ENCODE measurements at places on chromosomes 2 and 18.

- no peak for DNase-seq
These were observed 73.0 kb downstream of the CTNNA2 start for GRCh38 chr2:79585701-79586433.

- DNase-seq = no peak
These were observed 422.9 kb upstream of the ST6GAL2 start for GRCh38 chr2:107308835-107309234.

DNA sequence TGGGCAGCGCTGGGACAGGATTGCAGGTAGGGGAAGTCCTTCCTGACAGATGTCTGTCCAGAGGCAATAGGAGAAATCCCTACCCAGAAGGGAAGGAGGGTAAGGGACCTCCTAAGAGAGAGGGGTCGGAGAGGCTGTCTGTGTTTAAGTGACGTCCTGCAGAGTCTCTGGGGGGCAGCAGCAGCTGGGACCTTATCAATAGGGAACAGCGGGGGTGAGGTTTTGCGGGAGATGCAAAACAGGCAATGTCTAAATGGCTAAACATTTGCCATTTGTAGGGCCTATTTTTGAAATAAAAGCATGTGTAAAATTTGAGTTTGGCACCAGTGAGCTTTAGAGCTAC is 108.7 kb upstream of the HS6ST1 start:
- DNase-seq = no peak

DNA sequence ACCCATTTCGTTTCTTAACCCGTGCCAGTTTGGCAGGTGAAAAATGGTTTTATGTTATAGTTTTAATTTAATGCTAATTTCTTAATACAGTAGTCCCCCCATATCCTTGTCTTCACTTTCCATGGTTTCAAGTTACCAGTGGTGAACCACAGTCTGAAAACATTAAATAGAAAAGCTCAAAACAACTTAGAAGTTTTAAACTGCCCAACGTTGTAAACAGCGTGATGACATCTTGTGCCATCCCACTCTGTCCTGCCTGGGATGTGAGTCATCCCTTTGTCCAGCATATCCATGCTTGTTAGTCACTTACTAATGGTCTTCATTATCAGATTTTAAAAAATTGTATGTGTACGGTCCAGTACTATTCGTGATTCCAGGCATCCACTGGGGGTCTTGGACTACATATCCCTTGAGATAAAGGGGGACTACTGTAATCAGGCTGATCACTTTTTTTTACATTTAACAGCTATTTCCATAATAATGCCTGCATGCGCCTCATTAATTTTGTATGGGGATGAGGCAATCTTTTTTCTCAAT is 31.9 kb downstream of the SLC66A3 start:
- DNase-seq = no peak

GRCh38 chr2:10532638-10533101 is 84.5 kb upstream of the ODC1 start:
- no peak for DNase-seq

GRCh38 chr18:32443033-32443705 is 27.5 kb downstream of the GAREM1 start:
- no peak for DNase-seq

GRCh38 chr2:68734688-68735525 is at the start of gene ARHGAP25:
Gene ARHGAP25 (plus strand): TSS chr2:68734811. CDS start chr2:68735200, 389 bp downstream.
- DNase-seq = no peak

- DNase-seq = no peak
These were observed 164.6 kb downstream of the TMEM247 start for GRCh38 chr2:46643951-46644350.

GRCh38 chr2:14626873-14627272 is 5.6 kb upstream of the LRATD1 start:
- DNase-seq = no peak

DNA sequence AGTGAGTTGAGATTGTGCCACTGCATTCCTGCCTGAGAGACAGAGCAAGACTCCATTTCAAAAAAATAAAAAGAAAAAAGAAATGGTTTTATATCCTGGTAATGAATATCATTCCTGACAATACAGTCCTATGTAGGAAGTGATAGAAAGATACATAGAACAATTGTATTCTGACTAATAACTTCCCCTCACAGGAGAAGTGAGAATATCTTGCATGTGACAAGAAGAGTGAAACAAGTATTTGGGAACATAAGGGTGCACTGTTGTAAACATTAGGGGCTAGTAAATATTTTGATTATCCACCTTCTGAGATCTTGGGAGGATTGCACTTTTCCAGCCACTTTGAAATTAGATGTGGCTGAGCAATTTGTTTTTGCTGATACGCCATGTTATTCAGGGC is 40.7 kb downstream of the KLHL14 start:
- DNase-seq = no peak

DNA sequence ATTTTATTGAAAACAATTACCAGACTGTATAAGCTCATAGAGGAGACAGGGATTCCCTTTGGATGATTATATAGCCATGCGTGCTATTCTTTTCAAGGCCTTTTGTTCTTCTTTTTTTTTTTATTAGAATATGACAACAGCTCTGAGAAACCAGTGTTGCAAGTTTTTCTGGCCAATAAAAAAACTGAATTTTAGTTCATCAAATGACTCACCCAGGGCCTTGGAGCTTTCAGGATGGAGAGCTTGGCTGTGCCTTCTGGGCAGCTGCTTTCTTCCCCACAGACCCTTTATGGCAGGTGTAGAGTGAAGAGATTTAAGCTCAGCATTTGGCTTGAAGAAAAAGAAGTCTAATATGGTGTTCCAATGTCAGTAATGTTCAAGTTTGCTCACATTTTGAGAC is 497.9 kb upstream of the FANCL start:
- no peak for DNase-seq

- no peak for DNase-seq
These were observed 6.1 kb downstream of the SLC66A2 start for GRCh38 chr18:79945118-79946042.

- no peak for DNase-seq
These were observed 27.6 kb downstream of the SLC1A4 start for GRCh38 chr2:65016789-65017188.

- DNase-seq = no peak
These were observed 12.1 kb downstream of the SH3RF3 start for GRCh38 chr2:109141006-109141600.

DNA sequence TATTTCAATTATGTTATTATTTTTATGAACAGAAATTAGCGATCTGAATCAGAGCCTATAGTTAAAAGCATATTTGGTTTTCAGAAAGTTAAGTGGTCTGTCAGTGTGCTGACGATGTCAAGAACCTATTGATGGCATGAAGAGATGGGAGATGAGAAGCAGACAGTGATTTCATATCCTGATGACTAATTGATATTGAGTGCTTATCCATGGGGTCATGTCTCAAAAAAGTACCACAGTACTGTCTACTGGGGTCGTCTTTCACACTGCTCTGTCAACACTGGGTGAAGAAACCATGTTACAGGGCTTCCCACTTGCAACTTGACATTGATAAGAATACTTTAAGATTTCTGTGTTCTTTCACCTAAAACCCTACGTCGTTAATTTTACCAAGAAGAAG is 297.1 kb downstream of the AFF3 start:
- DNase-seq = no peak

- no peak for DNase-seq
These were observed 1.1 kb upstream of the TMEM185B start for GRCh38 chr2:120224256-120224655.

DNA sequence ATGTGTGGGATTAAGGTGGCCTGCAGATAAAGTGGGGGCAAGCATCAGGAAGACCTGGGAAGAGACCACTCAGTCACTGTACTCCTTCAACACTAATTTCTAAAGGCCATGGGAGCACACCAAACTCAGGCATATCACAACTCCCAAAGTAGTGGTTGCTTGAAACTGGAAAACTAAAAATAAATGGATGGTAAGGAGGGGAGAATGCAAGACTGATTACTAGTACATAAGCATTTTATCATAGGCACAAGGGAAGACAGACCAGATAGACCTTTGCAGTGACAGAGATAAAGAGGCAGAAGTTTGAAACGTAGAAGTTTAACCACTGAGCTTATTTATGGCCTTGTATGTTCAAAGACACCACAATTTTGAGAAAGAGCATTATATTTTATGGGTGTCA is 1098.1 kb upstream of the CELF4 start:
- no peak for DNase-seq

- no peak for DNase-seq
These were observed 186.8 kb upstream of the RAB12 start for GRCh38 chr18:8422391-8422790.

- DNase-seq = peak; percentile 76
These were observed 43.5 kb upstream of the KCNG2 start for GRCh38 chr18:79754022-79754761.

- DNase-seq = no peak
These were observed 324.1 kb downstream of the LPIN1 start for GRCh38 chr2:12070581-12070980.

DNA sequence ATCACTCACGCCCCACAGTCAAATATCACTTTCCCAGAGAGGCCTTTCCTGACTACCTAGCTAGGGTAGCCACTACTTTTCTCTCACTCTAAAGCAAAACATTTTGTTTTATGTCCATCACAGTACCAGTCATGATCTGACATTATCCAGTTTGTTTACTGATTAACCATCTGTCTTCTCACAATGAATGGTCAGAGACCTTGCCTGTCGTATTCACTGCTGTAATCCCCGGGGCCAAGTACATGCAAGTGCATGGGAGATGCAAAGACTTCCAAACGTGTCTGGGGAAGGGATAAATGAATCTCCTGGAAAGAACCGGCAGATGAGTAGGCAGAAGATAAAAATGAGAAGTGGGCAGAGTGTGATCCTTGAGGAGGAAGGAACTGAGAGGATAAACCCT is 39.7 kb downstream of the THUMPD2 start:
- DNase-seq = no peak

DNA sequence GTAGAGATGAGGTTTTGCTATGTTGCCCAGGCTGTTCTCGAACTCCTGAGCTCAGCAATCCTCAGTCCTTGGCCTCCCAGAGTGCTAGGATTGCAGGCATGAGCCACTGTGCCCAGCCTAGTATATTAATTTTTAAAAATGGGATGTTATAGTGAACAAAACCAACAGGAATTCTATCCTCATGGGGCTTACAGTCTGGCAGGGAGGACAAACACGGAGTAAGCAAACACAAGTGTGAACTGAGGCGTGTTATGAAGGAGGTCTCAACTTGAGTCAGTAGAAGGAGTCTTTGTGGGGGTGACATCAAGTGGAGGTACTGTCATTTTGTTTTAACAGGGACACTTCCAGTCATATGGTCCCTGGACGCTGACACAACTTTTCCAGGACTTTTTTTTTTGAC is 33.1 kb downstream of the EMILIN2 start:
- no peak for DNase-seq

DNA sequence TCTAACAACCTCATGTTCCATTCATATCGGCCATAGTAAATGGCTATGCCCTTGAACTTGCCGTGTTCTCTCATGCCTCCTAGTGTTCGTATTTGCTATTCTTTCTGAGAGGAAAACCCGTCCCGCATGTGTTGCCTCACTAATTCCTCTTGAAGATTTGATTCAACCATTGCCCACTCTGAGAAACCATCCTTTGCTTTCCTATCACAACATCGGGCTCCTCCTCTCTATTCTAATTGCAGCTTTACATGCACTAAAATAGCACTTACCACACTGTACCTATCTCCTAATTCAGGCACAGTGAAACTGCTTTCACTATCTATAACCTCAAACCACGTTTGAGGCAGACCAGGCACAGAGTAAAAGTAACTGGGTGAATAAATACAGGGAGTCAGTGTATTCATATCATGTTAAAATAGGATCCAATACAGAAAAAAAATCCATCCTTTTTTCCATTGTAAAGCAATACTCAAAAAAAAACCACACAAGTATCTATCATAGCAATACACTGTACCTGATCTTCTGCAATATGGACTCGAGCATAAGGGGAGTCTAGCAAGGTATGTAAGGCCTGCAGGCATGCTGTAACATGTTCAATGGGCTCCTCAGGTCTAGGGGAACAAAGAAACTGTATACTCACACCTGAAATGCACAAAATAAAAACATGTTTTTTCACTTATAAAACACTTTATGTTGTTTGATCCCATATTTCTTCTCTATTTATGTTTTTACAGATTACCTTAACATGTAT is 39.0 kb upstream of the STRN start:
- no peak for DNase-seq

DNA sequence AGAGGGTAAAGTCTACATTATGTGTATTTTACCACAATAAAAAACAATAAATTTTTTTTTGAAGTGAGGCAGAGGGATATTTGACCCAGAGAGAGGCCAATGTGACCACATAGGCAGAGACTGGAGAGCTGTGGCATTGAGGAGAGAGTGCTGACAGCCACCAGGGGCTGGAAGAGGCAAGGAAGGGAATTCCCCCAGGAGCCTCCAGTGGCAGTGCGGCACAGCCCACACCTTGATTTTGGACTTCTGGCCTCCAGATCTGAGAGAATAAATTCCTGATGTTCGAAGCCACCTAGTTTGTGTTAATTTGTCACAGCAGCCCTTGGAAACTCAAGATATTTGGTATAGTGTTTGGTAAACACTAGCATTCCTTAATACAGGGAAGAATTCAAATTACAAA is 22.7 kb downstream of the ANKRD29 start:
- DNase-seq = no peak

DNA sequence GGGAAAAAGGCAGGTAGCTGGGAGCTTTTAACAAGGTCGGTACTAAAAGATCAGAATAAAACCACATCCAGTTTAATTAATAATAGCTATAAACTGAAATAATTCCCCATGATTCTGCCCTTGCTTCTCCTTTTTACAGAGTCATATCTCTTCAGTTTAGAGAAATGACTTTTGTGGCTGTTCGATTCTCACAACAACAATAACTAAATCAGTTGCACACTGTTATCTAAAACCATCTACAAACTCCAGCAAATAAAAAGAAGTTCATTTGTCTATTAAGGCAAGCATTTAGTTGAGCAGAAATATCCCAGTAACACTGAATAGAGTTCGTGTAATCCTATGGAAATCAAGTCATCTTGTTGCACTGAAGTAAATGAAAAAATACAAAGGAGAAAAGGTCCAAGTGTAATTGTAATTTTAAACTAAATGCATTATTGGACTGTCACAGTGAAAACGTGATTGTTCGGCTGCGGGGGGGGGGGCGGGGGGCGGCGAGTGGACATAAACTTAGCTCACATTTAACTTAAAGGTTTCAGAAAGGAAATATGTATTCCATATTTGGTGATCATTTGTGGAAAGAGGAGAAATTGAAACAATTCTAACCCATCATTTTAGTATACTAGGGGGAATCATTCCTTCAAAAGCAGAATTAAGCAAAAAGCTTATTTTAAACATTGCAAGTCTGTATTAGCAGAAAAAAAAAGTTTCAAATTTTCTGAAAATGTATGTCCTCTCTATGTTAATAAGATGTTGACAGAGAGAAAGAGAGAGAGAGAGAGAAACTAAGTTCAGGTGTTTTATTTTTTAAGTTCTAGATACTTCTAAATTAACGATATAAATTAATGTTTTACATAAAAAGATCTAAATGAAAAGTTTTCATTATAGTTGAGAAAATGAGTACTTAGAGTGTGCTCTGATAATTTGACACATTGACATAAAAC is 144.5 kb downstream of the MEIS1 start:
- DNase-seq = no peak

GRCh38 chr18:12373116-12373770 is 3.8 kb downstream of the AFG3L2 start:
- DNase-seq = no peak

GRCh38 chr2:137205324-137205723 is 440.0 kb downstream of the THSD7B start:
- DNase-seq = no peak

Data from lower leg skin (tissue), 4 donors.